B cell (primary cell): ENCODE measurements at places on chromosomes 5 and 9.

GRCh38 chr9:136093995-136094881 lies 851 bp downstream of the NACC2 start:
- no peak for DNase-seq

DNA sequence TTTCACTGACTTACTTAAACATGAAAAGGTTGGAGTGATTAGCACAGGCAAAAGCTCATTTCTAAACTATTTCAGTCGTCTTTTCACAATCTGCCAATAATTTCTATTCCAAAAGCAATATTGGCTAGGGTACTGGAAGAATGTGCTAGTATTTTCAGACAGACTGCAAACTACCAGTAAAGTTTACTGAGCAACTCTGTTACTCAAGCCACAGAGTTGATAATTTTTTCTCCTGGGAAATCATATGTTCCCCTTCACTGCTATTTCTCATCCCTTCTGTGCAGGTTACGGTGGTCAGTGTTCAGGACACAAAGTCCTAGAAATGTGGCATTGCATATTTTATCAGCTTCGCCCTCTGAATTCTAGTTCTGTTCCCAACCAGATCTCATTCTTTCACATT lies 343.3 kb upstream of the TNC start:
- no peak for DNase-seq

GRCh38 chr9:22129133-22129532 lies 120.0 kb upstream of the CDKN2B start:
- DNase-seq, result no peak

- DNase-seq, result no peak
Observed at GRCh38 chr5:41408676-41409443, 101.5 kb downstream of the PLCXD3 start.

DNA sequence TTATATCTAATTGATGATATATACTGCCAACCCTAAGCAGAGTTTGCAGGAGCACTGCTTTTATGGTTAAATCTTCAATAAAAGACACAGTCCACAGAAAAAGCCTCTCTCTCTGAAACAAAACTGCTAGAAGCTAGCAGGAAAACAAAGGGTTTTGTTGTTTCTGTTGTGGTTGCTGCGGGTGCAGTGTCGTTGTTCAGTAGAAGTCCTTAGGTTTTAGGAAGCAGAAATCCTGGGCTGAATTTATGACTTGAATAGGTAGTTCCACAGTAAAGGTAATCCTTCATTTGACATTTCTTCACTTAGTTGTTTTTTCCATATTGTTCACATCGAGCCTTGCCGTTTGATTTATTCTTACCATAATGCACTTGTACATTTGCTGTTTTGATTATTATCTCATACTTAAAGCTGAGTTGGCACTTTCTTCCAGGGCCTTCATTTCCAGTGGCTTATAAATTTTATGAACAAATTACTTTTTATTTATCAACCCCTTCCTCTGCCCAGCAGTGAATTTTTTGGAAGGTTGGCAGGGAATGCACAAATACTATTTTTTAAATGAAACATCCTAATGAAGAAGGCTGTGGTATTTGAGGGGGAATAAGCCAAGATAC lies 209.6 kb upstream of the SLC30A5 start:
- DNase-seq, result no peak

DNA sequence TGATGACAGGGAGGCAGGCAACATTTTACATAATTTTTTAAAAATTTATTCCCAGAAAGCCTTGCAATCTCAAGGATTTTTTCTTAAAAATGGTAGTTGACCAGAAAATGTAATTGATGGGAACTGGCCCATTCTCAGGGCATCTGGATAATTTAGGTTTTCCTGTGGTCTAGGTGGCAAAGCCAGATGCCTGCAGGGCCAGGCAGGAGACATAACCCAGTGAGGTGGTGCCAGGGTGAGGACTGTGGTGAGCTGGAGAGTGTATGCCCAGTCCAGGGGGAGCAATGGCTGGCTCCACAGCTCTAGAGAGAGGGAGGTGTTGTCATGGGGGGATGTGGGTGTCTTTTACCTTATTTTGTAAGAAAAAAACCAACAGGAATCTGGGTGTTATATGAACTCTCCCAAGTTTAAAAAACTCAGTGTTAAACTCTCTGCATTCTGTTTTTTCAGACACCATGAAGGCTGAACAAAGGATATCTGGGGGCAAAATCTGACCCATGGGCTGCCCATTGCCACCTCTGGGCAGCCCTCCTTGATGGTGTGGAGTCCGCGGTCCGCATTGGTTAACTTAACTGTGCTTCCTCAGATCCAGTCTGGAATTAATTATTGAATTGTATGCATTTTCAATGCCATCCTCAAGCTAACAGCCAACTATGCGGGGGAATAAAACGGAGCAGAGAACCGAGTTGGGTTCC lies 43.9 kb downstream of the BOD1 start:
- DNase-seq, result no peak

GRCh38 chr5:174151599-174152181 lies 106.2 kb downstream of the NSG2 start:
- no peak for DNase-seq

DNA sequence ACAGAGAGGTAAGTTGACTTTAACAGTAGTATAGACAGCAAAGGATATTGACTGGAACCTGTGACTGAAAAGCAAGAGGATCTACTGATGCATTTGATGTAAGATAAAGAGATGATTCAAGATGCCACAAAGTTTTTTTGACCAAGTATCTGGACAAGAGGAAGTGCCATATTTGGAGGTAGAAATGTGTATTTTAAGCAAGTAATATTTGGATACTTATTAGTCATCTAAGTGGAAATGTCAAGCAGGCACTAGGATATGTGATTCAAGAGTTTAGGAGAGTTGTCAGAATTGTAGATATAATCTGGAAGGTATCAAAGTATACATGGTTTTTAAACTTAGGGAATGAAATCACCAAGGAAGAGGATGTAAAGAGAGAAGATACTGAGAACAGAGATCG lies 686.1 kb upstream of the CHD1 start:
- no peak for DNase-seq

DNA sequence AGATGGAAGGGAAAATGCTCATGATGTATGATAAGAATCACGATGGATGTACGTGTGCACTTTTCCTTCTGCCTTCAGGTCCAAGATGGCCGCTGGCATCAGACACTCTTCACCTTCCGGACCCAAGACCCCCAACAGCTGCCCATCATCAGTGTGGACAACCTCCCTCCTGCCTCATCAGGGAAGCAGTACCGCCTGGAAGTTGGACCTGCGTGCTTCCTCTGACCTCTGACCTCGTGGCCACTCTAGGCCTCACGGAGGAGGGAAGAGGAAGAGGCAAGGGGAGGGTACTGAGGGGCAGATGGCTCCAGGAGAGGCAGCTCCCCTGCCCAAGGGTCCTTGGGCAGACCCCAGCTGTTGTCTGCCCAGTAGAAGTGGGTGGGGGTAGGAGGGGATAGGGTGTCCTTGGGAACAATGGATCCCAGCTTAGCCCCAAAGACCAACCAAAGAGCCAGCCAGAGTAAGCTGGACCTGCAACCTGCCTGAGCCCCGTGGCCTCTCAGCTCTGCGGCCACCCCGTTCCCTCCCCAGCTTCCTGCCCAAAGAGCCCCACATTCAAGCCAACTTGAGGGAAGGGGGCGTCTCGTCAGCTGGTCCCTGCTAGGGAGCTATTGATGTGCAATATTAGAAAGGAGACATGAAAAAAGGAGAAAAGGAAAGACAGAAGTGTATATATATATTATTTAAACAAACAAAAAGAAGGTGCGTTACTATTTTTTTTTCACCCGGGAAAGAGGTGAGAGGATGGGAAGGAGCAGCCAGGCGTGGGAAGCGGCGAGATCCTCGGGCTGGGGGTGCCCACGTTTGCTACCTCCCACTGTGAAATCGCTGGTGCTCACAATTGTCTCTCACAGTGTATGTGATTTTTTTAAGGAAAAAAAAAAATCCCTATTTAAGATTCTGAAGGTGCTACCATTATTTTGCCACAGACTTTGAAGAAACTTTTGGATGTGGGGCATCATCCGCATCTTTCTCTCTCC lies 12.1 kb upstream of the ORM1 start:
- DNase-seq, result no peak

DNA sequence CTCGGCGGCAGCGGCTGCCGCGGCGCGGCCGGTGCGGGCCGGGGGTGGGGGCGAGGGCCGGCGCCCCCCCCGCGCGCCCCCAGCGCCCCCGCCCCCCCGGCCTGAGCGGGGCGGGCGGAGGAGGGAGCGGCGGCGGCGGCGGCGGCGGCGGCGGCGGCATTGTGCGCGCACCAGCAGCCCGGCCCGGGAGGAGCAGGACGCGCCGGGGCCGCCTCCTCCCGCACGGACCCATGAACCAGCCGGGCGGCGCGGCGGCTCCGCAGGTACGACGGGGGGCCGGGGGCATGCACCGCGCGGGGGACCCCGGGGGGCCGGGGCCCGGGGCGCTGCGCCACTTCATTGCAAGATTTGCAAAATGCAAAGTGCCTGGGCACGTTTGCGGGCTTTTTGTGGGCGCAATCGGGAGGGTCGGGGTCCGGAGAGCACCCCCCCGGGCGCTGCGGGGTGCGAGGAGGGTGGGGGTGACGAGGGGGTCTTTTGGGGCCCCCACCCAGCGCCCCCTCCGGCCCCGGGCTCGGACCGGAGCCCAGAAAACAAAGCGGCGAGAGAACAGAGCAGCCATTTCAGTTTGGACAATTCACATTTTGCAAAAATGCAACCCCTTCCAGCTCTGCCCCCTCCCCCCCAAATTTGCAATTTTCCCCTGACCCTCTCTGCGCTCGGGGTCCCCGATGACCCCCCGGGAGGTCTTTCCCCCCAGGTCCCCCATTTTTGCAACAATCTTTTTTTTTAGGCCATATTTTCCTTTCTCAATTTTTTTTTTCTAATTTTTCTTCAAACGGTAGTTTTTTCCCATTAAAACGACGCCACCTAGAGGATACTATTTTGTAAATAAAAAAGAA lies at the start of gene ZNF618:
ZNF618 (plus strand) TSS at position 159 of the 842 bp plus-strand sequence; CDS start at position 231, 72 bp downstream.
- peak; percentile 41 for DNase-seq

- peak; percentile 54 for DNase-seq
Observed at GRCh38 chr9:97852399-97853055, 499 bp upstream of the FOXE1 start.

GRCh38 chr5:176822793-176823481 lies 12.6 kb downstream of the UNC5A start:
- no peak for DNase-seq

DNA sequence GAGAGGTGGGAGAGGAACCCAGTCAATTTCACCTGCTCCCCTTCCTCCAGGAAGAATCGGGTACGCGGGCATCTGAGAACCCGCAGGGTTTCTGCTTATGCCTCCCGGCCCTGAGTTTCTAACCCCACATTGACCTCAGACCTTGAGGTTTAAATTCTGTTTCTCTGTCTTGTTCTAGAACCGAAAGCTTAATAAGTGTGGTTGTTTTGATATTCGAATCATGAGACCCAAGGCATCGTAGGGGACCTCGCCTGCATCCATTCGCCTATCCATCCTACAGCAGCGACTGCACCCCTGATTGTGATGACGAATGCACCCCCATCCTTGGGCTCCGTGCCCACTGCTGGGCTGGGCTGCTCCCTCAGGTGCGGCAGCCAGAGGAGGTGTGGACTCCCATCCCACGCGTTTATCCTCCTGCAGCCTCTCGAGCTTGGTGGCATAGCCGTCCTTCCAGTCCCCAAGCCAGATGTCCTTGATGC lies 80.8 kb upstream of the IER5L start:
- DNase-seq, result peak; percentile 29

GRCh38 chr5:148970228-148970627 lies 92.6 kb downstream of the SH3TC2 start:
- no peak for DNase-seq

- no peak for DNase-seq
Observed at GRCh38 chr9:37746448-37747270, 6.9 kb upstream of the TRMT10B start.

- DNase-seq, result no peak
Observed at GRCh38 chr9:86600291-86600690, 246.1 kb upstream of the TUT7 start.

DNA sequence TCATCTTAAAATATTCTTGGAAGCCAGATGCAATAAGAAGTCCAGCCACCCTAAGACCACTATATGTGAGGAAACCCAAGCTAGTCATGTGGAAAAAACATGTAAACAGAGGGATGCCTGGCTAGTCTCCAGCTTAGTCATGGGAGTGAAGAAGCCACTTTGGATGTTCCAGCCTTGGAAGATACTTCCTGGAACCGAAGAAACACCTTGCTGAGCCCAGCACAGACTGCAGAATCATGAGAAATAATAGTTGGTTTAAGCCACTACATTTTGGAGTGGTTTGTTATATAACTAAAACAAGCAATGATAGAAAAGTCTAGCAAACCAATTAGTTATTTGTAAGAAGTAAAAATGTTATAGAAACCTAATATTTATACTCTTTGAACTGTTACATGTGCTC lies 12.6 kb downstream of the DHX29 start:
- no peak for DNase-seq

GRCh38 chr9:99134893-99135341 lies 30.0 kb downstream of the TGFBR1 start:
- peak; percentile 28 for DNase-seq

DNA sequence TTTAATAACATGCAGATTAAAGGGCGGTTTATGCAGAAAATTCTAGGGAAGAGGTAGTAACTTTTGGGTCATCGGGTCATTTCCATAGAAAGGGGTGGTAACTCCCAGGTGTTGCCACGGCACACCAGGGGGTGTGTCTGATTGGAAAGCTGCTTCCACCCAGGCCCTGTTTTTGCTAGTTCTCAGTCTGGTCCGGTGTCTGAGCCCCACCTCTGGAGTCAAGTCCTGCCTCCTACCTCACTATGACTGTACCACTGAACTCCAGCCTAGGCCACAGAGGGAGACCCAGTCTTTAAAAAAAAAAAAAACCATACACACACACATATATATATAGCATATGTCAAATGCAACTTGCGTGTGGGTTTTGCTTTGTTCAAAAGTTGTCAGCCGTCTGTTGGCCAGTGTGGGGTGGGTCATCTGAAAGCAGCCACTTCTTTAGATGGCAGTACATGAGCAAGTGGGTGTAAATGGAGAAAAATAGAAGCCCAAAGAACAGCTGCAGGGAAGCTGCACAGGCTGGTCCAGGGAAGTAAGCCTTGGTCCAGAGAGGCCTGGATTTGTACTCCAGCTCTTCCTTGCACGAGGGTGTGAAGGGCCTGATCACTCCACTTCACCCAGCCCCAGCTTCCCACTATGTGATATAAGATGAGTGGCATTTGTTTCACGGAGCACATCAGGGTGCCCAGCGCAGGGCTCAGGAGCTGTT lies 110.7 kb upstream of the SPRY4 start:
- DNase-seq, result no peak

- DNase-seq, result no peak
Observed at GRCh38 chr9:37182718-37183117, 62.3 kb downstream of the ZCCHC7 start.
